WTC11 (cell line): ENCODE measurements at places on chromosomes 5 and 9. TPM values are rescaled to one million over a fixed set of nuclear protein-coding genes. Genes with fewer than 3 reads are reported as not detected.

The OTP gene
- total RNA-seq = not detected in 3 replicates

The SLIT3 gene
- 1.9 to 2.7 TPM (median 2.3 TPM) in 3 replicates for total RNA-seq

The ZFP2 gene
- 1.0 to 2.0 TPM (median 1.7 TPM) in 3 replicates for total RNA-seq

The TMEM267 gene
- 6.0 to 6.6 TPM (median 6.4 TPM) in 3 replicates for total RNA-seq

The NR5A1 gene
- 0.39 to 0.77 TPM (median 0.60 TPM) in 3 replicates for total RNA-seq

The ZNF658 gene
- total RNA-seq = 5.0 to 5.7 TPM (median 5.4 TPM) in 3 replicates

The HSD17B3 gene
- not detected in 3 replicates for total RNA-seq

The BTNL3 gene
- not detected in 3 replicates for total RNA-seq
